Amygdala (tissue), 56 donors: ENCODE measurements at places on chromosomes 7 and 10.

DNA sequence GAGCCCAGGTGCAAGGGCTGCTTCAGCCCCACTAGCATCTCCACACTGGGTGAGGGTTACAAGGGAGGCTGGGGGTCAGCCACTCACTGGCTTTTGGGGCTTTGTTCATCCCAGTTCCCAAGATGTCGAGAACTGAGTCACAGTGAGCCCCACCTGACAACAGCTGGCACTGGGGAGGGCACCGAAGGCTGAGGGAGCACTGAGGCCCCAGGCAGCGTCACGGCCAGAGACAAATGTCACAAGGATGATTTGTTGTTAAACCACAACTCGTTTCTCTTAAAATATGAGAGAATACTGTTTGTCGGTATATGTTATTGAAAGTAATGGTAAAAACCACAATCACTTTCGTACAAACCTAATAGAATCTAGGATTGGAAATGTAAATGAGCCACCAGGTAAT, 219.9 kb downstream of the CELF2 start:
- DNase-seq = no peak

DNA sequence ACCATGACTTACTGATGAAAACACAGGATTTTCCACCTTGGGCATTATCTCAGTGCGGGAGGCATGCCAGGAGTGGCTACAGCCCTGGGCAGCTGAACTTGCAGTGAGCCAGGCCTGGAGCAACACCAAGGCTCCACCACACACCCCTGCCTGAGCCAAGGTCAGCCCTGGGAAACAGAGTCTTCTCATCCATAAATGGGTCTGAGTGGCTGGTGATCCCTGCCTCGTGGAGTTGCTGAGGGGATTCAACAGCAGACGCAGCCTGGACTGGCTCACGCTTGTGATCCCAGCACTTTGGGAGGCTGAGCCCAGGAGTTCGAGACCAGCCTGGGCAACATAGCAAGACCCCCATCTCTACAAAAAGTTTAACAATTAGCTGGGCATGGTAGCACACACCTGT, 32.2 kb downstream of the SPOCK2 start:
- DNase-seq = no peak

GRCh38 chr7:18210377-18210776, 182.7 kb upstream of the PRPS1L1 start:
- no peak for DNase-seq

- no peak for DNase-seq
These were observed 16.6 kb upstream of the ITIH2 start for GRCh38 chr10:7686351-7687171.

DNA sequence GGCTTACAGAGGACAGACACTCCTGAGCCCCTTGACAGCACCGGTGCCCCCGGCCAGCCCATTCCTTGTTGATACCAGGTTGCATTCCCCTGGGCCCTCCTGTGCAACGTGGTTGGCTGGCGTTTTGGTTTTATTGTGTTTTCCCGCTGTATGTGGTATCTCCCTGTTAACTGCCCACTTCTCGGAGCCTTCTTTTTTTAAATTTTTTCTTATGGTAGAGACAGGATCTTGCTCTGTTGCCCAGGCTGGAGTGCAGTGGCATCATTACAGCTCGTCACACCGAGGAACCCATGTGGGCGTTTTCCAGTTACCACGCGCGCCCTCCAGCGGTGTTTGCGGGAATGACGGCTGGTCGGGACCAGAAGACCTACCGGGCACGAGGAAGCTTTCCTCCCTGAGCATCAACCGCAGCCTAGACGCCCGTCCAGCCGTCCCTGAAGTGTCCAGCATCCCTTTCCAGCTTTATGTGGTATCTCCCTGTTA, 16.9 kb upstream of the ZFAND2A start:
- peak; percentile 36 for DNase-seq

DNA sequence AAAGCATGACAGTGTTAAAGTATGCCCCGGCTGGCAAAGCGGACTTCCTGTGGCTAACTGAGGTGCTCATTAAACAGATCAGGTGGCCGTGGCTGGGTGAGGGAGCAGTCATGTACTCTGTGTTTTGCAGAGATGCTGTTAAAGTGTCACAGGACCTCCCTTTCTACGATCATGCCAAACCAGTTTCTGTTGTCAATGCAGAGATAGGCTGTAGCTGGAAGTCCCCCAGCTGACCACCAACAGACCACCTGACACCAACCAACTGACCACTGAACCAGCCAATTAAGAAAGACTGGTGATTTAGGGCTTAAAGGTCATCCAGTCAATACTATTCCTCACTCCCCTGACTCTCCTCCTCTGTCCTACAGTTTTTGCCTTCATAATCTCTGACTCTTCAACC, 431.1 kb upstream of the LRGUK start:
- no peak for DNase-seq

- DNase-seq = no peak
These were observed 19.8 kb upstream of the NUP205 start for GRCh38 chr7:135537905-135538304.

GRCh38 chr7:128056901-128057300, 25.7 kb upstream of the LRRC4 start:
- no peak for DNase-seq

DNA sequence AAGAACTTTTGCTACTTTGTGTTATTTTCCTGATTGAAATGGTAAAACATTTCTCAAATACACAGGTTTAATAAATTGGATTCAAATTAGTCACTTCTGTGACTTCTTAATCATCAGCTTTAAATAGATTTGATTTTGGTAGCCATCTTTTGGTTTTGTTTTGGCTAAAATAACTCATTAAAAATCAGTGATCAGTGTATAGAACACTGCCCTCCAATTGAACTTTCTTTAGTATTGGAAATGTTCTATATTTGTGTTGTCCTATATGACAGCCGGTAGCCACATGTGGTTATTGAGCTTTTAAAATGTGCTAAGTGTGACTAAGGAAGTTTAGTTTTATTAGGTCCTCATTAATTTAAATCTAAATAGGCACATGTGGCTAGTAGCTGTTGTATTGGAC, 50.4 kb downstream of the GLCCI1 start:
- no peak for DNase-seq
